ENCODE measurements at places on chromosomes 4 and X.

- DNase-seq: peak; percentile 44
Observed at GRCh38 chr4:37780444-37781130, 45.9 kb upstream of the PGM2 start.

DNA sequence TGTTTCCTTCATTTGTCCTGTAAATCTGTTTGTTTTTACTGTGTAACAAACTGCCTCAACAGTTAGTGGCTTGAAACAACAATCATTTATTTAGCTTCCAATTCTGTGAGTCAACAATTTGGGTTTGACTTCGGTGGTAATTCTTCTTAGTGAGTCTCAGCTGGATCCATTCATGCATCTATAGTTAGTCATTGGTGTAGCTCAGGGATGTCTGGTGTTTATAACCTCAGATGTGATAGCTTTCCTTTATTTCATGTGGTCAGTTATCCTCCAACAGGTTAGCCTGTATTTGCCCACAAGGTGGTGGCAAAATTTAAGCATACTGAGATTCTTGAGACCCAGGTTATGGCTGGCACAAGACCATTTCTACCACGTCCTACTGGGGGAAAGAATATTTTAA, 1267.2 kb downstream of the RAPGEF2 start:
- no peak for DNase-seq

DNA sequence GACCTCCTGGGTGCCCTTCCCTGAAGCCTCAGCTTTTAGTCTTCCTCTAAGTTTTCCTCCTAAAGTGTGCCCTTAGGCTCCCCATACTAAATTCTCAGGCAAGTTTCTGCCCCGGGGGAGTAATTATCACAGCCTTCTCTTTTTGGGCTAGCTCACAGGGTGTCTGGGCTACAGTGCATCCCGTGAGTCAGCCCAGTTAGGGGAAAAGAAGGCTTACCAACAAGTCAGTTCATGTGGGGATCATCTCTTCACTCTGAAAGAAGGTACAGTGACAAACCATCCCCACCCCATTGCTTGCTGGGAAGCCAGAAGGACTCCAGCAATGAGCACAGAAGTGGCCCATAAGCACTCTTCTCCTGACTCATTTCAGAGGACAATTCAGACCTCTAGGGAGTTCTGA, 134.7 kb upstream of the FAM9C start:
- DNase-seq: no peak

- DNase-seq: no peak
Observed at GRCh38 chr4:166301266-166301665, 428.2 kb downstream of the TLL1 start.

GRCh38 chr4:108852691-108853090, 89.8 kb upstream of the ETNPPL start:
- DNase-seq: no peak

DNA sequence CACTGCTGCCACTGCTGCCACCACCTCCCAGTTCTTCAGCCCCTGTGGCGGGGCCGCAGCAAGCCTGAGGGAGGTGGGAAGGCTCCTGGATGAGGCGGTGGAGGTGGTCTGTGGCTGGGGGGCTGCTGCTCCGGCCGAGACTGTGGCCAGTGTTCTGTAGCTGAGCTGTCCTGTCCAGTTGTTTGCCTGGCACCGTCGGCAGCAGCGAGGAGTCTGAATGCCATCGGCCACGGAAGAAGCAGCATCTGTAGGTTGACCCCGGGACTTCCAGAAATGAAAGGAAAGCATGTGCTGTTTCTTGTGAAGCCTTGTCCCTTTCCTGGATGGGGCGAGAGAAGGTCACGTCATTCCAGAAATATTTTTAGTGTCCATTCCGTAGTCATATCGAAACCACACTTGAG, 3.3 kb downstream of the C4orf54 start:
- no peak for DNase-seq

GRCh38 chr4:78081541-78081940, 24.4 kb downstream of the FRAS1 start:
- DNase-seq: no peak

- no peak for DNase-seq
Observed at GRCh38 chrX:64427281-64427680, 32.0 kb upstream of the MTMR8 start.

GRCh38 chrX:85327060-85327333, 52.5 kb downstream of the POF1B start:
- DNase-seq: no peak

- DNase-seq: no peak
Observed at GRCh38 chrX:117834076-117834475, 282.5 kb downstream of the KLHL13 start.

DNA sequence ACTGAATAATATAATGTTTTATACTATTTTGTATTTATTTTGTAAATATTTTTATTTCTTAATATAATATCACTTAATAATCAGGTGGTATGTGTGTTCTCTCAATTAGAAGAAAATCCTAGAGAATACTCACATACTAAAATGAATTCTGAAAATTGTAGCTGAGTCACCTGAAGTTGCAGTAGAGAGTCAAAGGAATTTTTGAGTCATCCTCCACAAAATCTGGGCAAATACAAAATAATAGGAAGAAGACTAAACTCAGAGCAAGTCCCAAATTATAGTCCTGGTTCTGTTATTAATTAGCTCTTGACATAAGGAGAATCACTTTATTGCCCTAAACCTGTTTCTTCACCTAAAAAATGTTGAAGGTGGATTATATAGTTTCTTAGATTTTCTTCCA, 57.8 kb downstream of the SPATA4 start:
- DNase-seq: no peak

DNA sequence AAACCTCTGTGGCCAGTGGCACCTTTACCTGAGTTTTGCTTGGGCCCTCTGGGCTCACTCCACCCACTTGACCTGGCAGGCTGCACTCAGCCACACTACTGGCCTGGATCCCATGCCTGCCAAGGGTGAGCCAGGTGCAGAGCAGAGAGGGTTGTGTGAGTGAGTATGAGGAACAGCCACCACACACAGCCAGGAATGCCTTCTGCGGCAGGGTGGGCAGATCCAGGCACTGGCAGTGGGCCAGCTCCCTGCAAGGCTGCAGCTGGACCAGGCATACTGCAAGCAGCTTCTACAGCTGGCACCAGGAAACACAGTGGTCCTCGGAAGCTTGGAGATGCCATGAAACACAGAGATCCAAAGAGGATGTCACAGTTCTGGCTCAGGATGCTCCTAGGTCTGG, 570.1 kb upstream of the ACTRT1 start:
- no peak for DNase-seq

GRCh38 chrX:141214196-141214595, 28.1 kb downstream of the SPANXC start:
- no peak for DNase-seq

- DNase-seq: peak; percentile 40
Observed at GRCh38 chr4:13548984-13549546, 4.8 kb upstream of the NKX3-2 start.
